Naive thymus-derived CD4-positive, alpha-beta T cell (primary cell): ENCODE measurements at places on chromosomes 7 and 10. TPM values are rescaled to one million over a fixed set of nuclear protein-coding genes. Genes with fewer than 3 reads are reported as not detected.
A peak's percentile ranks its signal among the peaks of the same experiment; 100 is the strongest.

GRCh38 chr7:96920064-96920463 lies 85.3 kb upstream of the DLX6 start:
- no peak overlapping the region for H3K27ac ChIP-seq
- H3K27me3 ChIP-seq = no peaks in the 10 kb centered on the region
- H3K4me1 ChIP-seq = no peaks in the 10 kb centered on the region
- H3K36me3 ChIP-seq = no peaks in the 10 kb centered on the region
- no peak for DNase-seq

DNA sequence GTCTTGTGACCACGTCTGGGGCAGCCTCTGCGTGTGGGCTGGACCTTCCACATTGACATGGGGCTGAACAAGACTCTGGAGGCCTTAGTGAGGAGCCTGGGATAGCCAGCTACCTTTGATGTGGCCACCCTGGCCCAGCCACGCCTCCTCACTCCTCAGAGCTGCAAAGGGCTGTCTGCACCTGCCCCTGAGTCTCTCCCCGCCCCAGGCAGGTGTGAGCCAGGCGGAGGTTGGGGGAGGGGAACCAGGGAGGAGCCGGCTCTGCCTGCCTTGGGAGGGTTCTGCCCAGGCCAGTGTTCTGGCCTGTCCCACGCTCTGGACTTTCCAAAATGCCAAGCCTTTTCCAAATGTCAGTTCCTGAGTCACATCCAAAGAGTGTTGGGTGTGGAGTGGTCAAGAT lies 72.2 kb downstream of the GTF2IRD1 start:
- no peak for DNase-seq
- H3K27ac ChIP-seq = no peak overlapping the region
- no peaks in the 10 kb centered on the region for H3K36me3 ChIP-seq
- no peaks in the 10 kb centered on the region for H3K4me1 ChIP-seq

GRCh38 chr10:12608761-12609160 lies 259.4 kb downstream of the CAMK1D start:
- DNase-seq = no peak
- H3K27ac ChIP-seq = no peak overlapping the region
- H3K4me3 ChIP-seq = no peak overlapping the region
- H3K4me1 ChIP-seq = peaks cover 14% of the 10 kb centered on the region

- no peaks in the 10 kb centered on the region for H3K36me3 ChIP-seq
- no peaks in the 10 kb centered on the region for H3K27me3 ChIP-seq
- no peak for DNase-seq
Measured at GRCh38 chr7:12162415-12163113, 48.5 kb upstream of the TMEM106B start.

DNA sequence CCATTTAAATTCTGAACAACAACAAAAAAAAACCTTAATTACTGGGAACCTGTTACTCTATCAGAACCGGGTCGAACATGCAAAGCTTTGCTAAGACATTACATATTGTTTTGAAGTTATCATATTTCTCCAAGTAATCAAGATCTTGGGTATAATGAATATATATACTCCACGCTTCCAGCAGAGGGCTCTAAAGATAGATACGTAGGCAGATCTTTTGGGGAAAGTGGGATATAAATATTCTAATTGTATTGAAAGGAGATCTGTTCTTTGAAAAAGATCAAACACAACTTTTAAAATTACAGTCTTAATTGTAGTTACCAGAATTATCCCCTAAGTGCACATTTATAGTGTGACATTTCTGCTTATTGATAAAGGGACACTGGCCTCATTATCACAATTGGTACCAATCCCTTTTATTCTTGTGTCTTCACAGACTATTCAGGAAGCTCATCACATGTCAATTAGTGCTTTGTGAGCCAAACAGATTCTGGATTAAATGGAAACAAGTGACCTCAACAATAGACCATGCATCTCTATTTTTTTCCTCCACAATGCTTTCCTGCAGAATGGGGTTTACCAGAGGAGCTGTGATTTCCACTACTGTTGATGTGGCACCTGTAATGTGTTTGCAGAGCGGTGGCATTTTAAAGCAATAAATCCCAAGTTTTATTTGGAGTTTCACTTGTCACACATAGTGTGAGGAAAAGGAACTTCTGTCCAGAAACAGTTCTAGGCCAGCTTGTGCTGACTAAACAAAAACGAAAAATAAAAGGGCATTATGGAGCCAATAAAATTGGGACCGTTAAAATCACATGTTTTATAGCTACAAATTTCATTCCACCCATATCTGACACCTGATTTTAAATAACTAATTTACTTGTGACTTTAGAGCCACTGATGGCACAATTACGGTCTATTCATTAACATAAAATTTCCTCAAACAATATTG lies 122.4 kb downstream of the CTTNBP2 start:
- no peaks in the 10 kb centered on the region for H3K27me3 ChIP-seq
- no peak overlapping the region for H3K4me3 ChIP-seq
- H3K36me3 ChIP-seq = no peaks in the 10 kb centered on the region

DNA sequence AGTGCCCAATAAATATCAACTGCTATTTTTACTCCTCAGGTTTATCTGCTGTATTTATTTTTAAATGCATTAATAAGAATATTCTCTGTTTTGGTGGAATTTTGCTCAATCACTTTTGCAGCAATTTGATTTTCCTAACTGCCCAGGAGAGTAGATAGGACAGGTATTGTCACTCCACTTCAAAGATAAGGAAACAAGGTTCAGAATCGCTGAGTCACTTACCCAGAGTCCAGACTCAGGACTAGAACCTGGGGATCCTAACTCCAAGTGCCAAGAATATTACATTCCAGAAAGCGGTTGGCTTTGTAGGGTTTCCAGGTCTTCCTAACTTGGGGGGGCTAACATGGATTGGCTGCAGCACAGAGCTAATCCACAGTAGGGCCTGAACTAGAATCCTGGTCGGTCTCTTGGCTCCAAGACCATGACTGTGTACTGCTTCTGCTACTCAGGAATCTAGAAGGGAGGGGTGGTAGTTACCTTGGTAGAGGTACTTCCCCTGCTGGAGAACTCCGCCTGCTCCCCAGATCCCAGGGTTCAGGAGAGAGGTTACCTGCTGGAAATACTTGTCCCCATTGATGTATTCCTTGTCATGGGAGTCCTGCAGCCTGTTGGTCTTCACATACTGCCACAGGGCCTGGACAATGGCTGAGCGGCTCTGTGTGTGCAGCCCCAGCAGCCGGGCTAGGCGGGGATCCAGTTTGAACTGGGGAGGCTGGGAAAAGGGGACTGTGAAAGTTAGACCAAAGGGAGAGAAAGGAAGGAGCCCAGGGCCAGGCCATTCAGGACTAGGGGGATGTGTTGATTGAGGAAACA lies 7.3 kb downstream of the SMARCD3 start:
- DNase-seq = no peak
- no peak overlapping the region for H3K4me3 ChIP-seq
- H3K27me3 ChIP-seq = no peaks in the 10 kb centered on the region
- no peak overlapping the region for H3K27ac ChIP-seq
- peaks cover 22% of the 10 kb centered on the region for H3K4me1 ChIP-seq
- peaks cover 3% of the 10 kb centered on the region for H3K36me3 ChIP-seq

- H3K4me3 ChIP-seq = no peak overlapping the region
- H3K36me3 ChIP-seq = no peaks in the 10 kb centered on the region
- peak overlapping the region; percentile 3 for H3K27ac ChIP-seq
- no peaks in the 10 kb centered on the region for H3K27me3 ChIP-seq
- H3K4me1 ChIP-seq = peaks cover 5% of the 10 kb centered on the region
Measured at GRCh38 chr10:102281102-102281487, 35.8 kb downstream of the GBF1 start.

GRCh38 chr10:118473305-118473960 lies 122.0 kb downstream of the PRLHR start:
- DNase-seq = no peak
- no peak overlapping the region for H3K4me3 ChIP-seq
- H3K4me1 ChIP-seq = no peaks in the 10 kb centered on the region
- H3K27me3 ChIP-seq = no peaks in the 10 kb centered on the region

DNA sequence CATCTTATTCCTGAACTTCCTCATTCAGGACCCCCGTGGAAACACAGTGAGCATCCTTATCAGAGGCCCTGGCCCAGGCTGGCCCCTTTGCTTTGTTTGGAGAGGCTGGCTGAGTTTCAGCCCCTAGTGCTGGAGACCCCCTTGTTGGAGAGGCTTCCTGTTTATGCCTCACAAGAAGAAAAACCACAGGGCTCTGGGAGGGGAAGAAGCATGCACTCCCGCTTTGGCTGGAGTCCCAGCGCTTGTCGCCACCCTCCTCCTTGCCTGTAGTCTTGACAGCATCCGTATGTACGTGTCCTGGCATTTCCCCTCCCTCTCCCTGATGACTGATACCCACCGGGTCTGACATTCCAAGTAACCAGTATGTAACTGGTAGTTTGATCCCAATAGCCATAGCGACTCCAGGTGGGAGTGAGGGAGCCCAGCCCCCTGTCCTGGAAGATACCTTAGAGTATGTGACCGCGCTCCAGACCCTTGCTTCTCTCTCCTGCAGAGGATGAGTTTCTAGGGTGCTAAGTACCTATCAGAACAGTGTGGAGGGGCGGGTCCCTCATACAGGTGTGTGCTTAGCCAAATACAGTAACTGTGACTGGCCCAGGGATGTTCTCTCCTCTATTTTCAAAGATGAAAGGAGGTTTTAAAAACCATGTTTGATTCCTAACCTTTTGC lies 6.9 kb upstream of the ATP6V0E2 start:
- DNase-seq = no peak
- H3K4me1 ChIP-seq = peaks cover 82% of the 10 kb centered on the region
- H3K27me3 ChIP-seq = no peaks in the 10 kb centered on the region
- peak overlapping the region; percentile 10 for H3K4me3 ChIP-seq
- peak overlapping the region; percentile 88 for H3K27ac ChIP-seq

The CPVL gene
- total RNA-seq = 12.2 TPM

The JAKMIP3 gene
- 0.16 TPM for total RNA-seq

The SPDYE9 gene
- not detected for total RNA-seq
